Astrocyte of the spinal cord (primary cell): ENCODE measurements at places on chromosomes 6 and 20.
A peak's percentile ranks its signal among the peaks of the same experiment; 100 is the strongest.

DNA sequence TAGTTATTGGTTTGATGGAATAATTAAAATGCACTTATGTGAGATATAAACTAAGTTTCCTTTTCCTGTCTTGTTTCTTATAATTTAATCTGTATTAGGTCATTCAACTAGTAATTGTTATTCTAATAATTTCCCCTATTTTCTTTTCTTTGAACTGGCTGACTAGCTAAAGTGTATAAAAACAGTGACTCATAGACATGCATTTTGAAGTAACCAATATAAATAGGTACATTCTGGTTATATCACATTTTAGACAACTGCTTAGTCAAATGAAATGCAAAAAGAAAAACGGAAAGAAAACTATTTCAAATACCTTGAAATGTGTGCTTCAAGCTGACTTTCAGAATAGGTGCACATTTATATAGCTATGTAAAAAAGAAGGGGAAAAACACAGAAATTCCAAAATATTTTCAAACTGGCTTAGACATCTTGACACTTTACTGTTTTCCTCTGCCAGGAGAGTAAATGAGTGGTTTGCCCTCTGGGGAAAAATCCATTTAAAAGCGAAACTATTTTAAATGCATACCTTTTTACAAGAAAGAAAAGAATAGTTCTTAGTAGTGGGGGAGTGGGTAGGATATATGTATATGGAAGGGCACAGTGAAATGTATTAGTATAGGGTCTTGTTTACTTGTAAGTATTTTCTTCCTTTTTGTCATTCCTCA is 28.3 kb downstream of the KCNQ5 start:
- peak; percentile 66 for DNase-seq

- no peak for DNase-seq
These were observed 109.2 kb upstream of the NXT1 start for GRCh38 chr20:23241416-23241815.

GRCh38 chr6:151740820-151741219 is 66.7 kb upstream of the ESR1 start:
- DNase-seq = no peak

DNA sequence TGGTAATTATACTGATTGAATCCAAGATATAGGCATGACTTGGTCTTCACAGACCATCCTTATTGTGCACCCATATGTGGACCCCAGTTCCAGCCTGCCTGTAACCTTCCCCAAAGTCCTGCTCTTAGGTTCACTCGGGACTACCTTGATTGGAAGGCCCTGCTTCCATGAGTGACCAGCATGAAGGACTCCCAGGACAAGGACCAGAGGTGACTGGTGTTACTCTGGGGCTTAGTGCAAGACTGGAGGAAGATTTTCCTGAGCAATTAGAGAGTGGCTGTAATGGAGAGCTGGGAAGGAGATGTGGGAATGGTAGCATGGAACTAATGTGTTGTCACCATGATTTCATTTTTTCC is 15.1 kb downstream of the BRD2 start:
- no peak for DNase-seq

- DNase-seq = no peak
These were observed 48.8 kb downstream of the EPB41L2 start for GRCh38 chr6:131014080-131014776.

GRCh38 chr20:6908673-6909072 is 141.2 kb downstream of the BMP2 start:
- no peak for DNase-seq

DNA sequence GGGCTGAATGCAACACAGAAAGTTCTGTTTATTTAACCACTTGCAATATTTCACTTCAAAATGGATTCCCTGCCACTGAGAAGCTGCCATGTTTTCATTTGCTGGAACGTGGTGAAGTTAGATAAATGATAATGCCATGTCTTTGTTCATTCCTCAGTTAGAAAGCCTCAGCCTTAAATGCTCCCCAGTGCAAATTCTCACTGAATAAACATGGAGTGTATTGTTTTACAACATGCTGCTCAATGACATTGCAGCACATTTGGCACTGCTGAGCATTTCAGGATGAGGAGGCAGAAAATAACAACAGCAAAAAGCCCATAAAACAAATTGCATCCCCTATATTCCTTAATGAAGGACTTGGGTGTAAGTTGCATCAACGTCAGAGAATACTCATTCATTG is 913.8 kb upstream of the FLRT3 start:
- no peak for DNase-seq

DNA sequence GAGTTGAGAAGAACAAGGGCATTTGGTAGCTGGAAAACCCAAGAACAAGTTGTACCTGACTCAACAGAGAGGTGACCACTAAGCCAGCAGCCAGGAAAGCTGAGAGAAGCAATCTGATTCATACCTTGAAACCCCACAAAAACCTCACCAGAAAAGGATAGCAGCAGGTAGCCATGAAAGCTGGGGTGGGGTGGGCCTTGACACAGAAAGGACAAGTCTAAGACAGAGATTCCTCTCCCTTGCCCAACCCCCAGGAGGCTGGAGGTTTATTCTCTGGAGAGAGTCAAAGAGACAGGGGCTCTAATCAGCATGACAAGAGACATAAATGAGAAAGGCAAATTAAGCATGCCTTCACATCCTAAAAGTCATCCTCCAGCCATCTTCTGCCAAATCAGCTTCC is 151.7 kb upstream of the DST start:
- DNase-seq = peak; percentile 16

DNA sequence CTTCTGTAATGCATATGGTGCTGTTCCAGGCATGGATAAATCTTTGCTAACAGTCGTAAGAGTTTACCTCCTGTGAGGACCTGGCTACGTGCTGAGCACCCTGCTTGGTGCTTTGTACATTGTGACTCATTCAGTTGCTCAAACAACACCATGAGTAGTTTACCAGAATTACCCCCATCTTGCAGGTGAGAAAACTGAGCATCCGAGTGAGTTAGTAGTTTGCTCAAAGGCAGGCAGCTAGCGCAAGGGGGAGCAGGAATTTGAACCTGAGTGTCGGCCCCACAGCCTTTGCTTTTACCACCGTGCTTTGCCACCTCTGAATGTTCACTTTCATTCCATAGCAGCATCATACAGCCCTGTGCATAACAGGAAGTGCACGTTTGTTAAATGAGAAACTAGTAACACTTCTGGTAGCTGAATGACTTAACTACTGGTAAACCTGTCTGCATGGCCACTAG is 121.9 kb downstream of the MTHFD1L start:
- no peak for DNase-seq

- DNase-seq = no peak
These were observed 72.1 kb upstream of the BCLAF1 start for GRCh38 chr6:136361787-136362186.

DNA sequence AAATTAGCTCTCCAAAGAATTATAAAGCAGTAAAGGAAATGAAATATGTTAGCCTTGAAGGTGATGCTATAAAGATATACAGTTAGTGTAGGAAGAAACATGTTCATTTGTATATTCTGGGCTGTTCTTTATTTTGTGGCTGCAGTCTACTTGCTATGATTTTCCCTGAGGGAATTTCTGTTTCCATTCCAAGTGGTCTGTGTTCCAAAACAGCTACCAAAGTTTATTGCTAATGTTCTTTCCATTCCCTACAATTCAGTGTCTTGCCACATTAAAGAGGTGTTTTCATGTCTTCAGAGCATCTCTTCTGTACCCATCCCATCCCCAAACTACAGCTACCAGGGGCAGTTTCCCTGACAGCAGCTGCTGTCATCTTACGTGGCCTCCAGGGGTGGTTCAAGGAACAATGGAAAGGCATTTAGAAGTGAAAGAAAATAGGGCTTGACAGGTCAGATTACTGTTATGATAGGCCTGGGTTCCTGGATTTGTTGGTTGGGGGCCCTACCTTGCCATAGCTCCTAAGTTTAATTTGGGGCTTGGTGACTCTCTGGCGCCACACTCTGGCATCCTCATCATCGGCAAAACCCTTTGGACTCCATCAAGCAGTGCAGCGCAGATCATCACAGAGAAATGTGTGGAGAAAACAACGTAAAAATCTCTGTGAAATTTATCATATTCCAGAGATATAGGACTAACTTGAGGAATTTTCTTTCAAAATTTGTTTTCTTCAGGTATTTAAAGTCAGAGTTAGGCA is 33.8 kb upstream of the AIG1 start:
- peak; percentile 19 for DNase-seq

- DNase-seq = no peak
These were observed 37.2 kb downstream of the HM13 start for GRCh38 chr20:31551163-31552081.

- no peak for DNase-seq
These were observed 101.1 kb upstream of the CLDN20 start for GRCh38 chr6:155162682-155163081.

DNA sequence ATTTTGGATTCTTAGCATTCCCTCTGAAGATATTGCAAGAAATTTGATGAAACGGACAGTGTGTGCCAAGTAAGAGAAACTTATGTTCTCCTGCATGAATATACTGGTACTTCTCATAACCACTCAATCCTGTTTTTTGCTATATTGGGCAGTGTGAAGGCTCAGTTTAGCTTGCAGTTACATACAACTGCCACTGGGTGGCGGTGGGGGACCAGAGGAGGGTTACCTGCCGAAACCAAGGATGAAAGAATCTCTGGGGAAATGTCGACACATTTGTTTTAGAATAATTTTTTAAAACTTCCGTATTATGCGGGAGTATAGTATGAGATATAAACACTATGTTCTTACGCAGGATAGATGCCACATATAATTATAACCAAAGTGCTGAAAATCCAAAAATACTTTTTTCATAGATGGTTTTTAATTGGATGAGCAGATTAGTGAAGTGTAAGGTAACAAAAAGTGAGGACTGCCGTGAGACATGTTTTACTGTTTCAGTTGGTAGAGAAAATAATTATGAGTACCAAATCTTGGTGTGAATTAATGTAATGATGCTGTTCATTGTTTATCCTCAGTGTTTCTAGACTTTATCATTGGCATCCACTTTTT is 9.7 kb downstream of the TRMT11 start:
- DNase-seq = peak; percentile 69

GRCh38 chr6:16723402-16723801 is 37.9 kb downstream of the ATXN1 start:
- no peak for DNase-seq

- no peak for DNase-seq
These were observed 188.5 kb downstream of the ZNF217 start for GRCh38 chr20:53405139-53405538.

DNA sequence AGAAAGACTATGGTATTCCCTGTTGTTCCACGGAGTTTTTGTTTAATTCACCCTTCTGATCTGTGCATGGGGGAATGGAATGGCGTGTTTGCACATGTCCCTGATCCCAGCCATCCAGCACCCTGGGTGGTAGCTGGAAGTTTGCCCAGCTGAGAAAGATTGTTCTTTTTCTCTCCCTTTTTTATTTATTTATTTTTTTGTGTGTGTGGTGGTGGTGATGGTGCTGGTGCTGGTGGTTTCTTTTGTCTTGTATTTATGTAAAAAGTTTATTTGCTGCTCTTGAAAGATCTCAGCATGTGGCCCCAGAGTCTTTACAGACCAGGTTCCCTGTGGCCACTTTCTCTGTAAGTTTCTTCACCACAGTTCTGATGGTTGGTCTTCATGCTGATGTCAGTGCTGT is 372.6 kb downstream of the UTRN start:
- DNase-seq = peak; percentile 84

- peak; percentile 19 for DNase-seq
These were observed 121.4 kb upstream of the CLDN20 start for GRCh38 chr6:155142168-155143028.

- no peak for DNase-seq
These were observed 19.2 kb downstream of the ITPR3 start for GRCh38 chr6:33640361-33640760.

- DNase-seq = no peak
These were observed 57.9 kb downstream of the HIVEP1 start for GRCh38 chr6:12069891-12070529.

DNA sequence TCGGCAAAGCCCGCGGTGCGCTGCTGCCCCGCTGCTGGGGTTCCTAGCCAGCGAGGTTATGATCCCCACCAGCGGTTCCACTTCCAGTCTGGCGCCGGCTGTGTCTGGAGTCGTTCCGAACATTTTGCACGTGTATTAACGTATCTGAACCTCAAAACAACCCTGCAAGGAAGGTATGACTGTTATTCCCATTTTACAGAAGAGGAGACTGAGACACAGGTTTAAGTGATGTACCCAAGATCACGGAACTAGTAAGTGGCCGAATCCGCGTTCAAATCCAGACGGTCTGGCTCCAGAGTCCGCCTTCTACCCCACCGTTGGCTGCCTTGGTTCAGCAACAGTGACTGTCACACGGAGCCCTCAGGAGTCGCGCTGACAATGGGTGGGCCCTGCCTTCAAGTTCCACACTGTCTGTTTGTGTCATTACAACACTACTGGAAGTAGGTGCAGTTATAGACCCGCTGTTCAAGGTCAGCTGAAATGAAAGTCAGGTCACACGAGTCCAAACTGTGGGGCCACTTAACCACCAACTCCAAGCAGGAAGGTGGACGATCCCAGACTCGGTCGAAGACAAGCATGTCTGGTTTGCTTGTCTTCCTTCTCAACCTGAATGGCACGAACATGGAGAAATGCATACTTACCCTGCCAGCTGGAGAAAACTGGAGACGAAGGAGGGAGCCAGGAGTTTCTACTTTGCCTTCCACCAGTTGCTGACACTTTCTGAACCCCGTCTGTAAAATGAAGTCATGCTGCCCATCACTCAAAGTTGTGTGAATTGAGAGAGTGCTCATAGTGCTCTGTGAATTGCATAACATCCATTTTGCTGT is 803 bp upstream of the SRXN1 start:
- no peak for DNase-seq

GRCh38 chr6:122118945-122119506 is 280.4 kb upstream of the HSF2 start:
- no peak for DNase-seq

- no peak for DNase-seq
These were observed 57.0 kb downstream of the PRR18 start for GRCh38 chr6:166251211-166251610.

- no peak for DNase-seq
These were observed 6.0 kb downstream of the RNF24 start for GRCh38 chr20:4009309-4009708.

DNA sequence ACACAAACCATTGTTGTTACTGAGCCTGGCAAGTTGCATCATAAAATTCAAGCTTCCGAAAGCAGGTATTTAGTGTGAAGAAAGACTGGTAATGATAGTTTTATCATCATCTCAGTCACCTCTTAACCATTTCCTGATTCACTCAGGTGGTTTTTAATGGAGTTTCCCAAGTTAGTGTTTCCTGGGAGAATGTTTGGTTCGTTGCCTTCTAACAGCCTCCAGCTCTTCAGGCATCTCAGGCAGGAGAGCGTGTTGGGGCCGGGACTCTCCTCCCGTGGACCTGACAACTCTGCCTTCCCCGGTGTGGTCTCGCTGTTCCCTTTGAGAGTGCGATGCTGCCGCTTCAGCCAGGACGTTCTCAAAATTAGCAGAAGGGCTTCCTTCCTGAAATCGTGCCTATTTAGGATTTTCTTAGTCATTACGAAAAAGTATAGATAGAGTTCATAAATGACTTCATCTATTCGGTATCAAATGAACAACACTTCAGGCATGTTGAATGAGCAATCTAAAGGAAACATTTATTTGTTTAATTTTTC is 105.0 kb upstream of the QKI start:
- DNase-seq = peak; percentile 57

GRCh38 chr20:59784365-59784764 is 149.1 kb downstream of the SYCP2 start:
- DNase-seq = no peak

- DNase-seq = no peak
These were observed 2.4 kb downstream of the COL20A1 start for GRCh38 chr20:63295422-63295821.
